ENCODE measurements at places on chromosomes 11 and 22.

DNA sequence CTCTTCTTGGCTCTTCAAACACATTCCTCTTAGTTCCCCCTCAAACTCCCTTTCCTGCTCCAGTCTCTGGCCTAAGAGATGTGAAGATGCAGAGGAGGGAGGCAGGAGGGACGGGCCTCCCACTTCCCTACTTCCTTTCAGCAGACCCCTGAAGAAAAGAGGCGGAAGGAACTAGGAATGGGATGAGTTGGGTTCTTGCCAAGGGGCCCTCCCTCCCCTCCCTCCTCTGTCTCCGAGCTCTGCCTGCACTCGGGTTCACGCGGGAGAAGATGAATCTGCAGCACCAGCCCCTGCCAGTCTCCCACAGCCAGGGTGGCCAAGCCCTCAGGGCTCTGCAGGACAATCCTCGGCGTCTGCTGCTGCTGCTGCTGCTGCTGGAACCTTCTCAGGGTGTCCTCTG is 24.3 kb upstream of the PKNOX2 start:
- DNase-seq: no peak

DNA sequence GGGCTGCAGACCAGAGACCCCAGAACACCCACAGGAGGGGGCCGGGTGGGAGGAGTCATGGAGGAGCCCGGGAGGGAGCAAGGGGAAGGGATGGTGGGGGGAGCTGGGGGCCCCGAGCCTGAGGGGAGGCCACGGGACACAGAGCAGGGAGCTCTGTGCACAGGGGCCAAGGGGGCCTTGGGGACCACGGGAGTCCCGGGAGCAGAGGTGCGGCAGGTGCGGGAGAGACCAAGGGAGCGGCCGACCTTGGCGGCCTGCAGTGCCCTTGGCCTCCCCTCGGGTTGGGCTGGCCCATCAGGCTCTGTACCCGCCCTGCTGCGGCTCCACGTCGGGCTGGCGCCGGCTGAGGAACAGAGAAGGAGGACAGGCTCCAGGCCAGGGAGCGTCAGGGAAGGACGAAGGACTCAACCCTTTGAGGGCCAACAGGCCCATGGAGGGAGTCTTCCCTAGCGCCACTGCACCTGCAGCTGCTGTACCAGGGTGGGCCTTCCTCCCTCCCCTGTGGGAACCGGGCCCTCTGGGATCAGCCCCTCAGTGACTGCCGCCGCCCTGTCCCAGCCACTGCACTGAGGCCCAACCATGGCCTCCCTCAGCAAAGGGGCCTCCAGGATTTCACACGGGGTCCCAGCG is 17.8 kb upstream of the BRSK2 start:
- no peak for DNase-seq

GRCh38 chr11:2342981-2343380 is 34.1 kb upstream of the CD81 start:
- no peak for DNase-seq

DNA sequence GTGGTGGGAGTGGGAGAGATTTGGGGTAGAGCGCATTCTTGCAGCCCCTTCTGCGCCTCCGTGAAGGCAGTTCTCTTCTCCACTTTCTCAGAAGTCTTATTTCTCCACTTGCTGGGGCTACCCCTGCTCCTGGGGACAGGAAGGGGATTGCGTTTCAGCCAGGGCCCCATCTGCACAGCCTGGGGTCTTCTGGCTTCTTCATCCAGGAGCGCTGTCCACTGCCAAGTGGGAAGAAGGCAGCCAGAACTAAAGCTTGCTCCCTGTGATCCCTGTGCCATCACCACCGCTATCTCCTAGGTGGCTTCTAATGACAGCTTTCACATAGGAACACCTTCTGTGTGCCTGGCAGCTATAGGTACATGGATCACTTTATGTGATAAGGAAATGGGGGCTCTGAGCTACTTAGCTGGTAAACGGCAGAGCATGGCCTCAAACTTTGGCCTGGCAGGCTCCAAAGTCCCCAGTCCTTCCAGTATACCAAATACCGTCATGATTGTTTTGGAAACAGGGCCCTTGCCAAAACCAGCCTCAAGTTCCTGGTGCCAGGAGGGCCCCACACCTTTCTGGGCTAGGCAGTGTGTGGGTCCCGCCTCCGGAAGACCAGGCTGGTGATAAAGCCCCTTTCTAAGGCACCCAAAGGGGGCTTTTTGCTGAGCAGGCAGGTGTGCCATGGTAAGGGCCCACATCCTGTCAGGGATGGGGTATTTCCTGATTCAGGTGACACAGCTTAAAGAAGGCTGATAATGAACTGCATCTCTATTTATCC is 60.4 kb upstream of the PAX6 start:
- DNase-seq: no peak

All from NCI-H187 (cell line).